ENCODE measurements at places on chromosomes 3 and 15.

DNA sequence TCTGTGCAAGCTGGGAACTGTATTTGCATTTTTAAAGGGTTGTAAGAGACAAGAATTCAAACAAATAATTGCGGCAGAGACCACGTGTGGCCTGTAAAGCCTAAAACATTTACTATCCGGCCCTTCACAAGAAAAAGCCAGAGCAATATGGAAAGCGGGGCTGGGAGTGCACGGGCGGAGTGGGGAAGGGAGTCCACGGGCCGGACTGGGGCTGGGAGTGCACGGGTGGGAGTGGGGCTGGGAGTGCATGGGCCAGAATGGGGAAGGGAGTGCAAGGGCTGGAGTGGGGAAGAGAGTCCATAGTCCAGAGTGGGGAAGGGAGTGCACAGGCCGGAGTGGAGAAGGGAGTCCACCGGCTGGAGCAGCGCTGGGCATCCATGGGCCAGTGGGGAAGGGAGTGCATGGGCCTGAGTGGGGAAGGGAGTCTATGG is 41.2 kb downstream of the KLF15 start:
- no peak for DNase-seq

DNA sequence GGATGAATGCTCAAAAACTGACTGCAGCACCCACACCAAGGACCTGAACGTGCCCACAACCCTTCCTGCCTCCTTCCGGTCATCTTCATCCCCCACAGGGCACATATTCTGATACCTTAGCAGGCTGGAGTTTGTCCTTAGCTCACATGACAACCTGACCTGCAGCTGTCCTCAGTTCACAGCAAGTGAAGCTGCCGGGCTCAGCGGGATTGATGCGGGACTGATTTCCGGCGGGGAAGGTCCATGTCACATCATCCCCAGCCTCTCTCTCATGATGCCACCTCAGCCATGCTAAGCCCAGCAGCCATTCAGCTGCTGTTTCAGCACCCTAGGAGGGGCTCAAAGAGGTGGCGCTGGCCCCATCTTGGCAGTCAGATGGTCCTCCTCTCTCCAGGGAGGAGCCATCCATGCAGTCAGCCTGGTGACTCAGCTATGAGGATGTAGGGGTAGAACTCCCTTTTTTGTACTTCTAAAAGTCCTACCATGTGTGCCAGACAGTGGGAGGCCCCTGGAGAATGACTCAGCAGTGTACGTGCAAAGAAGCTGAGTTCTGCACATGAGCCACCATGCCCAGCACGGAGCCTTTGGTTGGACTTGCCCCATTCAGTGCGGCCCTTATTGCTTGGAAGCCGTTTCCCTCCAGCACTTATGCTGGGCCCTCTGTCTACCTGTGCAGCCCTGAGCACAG is 9.5 kb downstream of the CA12 start:
- DNase-seq, result no peak

DNA sequence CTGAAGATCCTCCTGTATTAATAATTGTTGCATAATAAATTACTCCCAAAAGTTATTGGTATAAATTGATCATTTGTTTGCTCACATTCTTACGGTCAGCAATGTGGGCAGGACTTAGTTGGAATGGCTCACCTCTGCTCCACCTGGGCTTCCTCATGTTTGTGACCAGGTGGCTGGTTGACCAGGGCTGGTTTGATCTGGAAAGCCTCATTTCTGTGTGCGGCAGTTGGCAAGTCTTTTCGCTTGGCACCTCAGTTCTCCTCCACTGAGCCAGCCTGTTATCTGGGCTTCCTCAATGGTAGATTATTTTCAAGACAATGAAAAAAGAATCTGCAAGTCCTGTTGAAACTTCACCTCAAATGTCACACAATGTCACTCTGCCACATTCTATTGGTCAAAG is 301.1 kb downstream of the TBL1XR1 start:
- no peak for DNase-seq

GRCh38 chr3:33067484-33067883 is 29.5 kb downstream of the GLB1 start:
- no peak for DNase-seq

- no peak for DNase-seq
These were observed 535 bp downstream of the MCTP2 start for GRCh38 chr15:94231723-94232468.

DNA sequence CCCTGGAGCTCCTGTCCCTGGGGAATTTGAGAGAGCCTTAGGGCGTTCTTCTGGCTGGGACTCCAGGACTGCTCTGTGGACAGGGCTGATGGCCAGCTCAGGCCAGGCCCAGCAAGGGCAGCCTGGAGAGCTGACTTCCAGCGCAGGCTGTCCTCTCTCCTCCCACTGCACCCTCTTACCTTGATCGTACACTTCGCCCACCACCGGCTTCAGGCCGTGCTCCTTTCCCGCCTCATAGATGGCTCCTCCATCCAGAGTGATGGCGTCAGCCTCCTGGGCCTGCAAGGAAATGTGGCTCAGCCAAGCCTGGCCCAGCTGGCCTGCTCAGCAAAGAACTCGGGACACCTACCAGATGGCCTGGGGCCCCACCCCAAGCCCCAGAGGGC is 3.1 kb downstream of the MELTF start:
- DNase-seq, result no peak

DNA sequence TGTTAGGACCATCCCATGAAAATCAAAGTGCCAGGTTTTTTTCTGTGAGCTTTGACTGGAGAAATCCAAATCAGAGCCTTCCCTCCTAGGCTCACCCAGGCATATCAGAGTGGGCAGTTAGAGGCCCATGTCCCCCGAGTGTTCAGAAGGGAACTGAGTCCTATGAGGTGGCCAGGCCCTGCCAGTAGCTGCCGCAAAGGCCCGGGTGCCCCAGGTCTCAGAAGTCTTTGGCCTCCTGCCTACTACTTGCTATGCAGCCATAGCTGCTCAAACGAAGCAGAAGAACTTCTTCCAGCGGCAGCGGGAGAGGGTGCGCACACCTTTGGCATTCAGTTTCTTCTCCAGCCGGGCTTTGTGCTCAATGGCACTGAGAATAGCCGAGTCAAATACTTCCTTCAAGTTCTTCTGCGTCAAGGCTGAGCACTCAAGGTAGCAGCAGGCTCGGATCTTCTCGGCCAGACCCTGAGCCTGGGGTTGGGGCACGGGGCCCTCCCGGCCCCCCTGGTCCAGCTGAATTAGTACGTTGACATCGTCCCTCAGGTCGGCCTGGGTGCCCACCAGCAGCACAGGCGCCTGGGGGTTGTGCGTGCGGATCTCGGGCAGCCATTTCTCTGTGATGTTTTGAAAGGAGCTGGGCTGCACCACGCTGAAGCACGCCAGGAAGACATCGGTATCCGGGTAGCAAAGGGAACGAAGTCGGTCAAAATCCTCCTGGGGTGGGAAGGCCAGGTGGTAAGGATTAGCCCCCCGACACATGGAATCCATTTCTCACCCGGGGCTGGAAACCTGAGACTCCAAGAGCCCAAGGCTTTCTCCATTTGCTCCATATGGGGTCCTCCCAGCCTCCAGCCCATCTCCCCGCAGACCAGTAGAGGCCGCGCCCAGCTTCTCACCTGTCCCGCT is 992 bp downstream of the RHOV start:
- DNase-seq, result no peak

DNA sequence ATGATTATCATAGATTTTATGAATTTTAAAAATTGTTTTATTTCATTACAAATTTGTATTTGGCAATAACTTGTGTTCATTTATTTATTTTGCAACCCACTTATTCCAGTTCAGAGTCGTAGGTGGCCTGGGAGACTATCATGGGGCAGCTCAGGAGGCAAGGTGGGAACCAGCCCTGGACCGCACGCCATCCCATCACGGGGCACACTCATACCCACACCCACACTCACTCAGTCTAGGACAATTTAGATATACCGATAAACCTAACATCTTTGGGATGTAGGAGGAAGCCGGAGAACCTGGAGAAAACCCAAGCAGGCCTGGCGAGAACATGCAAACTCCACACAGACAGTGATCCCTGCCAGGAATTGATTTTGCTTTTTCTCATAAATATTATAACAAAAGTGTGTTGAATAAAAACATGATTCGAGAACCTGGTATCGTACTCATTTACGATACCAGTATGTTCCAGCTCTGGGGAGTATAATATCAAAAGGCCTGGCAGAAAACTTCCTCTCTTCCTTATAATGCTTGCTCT is 205.3 kb downstream of the NFKBIZ start:
- no peak for DNase-seq

Data from activated CD4-positive, alpha-beta T cell treated with anti-CD3 and anti-CD28 coated beads for 4 hours (primary cell).